ACHN (cell line): ENCODE measurements at places on chromosomes 7 and 10.
A peak's percentile ranks its signal among the peaks of the same experiment; 100 is the strongest.

DNA sequence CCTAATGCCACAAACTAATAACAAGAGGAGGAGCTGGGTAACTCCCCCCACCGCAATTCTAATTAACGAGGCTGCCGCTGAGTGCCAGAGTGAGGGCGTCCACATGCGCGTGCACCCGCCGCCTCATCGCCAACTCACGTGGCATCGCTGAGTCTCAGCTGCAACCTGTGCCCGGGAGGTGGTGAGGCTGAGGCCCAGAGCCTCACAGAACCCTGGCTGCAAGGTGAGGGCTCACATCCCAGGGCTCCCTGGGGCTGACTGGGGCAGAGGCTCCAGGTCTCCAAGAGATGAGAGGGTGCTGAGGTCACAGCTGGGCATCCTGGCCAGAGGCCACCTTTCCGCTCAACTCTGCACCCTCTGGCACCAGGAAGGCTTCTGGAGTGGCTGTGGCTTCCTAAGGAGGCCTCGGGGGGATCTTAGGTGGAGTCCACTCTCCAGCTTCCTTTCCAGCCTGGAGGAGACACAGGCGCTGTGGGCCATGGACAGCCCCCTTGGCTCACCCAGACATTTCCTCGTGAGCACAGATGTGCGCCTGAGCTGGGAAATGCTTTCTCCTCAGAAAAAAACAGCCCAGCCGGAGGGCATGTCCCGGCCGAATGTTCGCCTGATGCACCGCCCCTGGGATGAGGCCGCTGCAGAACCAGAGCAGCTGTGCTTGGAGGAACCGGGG lies 242.6 kb downstream of the MAD1L1 start:
- DNase-seq, result no peak

DNA sequence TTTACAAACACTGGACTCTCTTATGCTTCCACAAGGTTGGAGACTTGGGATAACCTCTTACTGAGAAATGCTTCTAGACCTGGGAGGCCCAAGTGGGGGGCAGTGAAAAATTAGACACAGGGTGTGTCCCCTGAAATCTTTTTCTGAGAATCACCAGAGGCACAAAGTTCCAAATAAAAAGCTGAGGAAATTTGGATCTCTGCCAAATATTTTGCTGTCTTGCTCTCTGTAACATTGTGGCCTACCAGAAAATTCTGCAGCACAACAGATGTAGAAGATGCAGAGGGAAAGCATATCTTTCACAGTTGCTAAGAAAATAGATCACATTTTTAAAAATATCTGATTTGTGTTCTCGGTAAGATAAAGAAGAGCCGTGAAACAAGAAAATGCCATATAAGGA lies 849.4 kb downstream of the CCSER2 start:
- no peak for DNase-seq

GRCh38 chr7:22677680-22678079 lies 49.3 kb upstream of the IL6 start:
- no peak for DNase-seq

DNA sequence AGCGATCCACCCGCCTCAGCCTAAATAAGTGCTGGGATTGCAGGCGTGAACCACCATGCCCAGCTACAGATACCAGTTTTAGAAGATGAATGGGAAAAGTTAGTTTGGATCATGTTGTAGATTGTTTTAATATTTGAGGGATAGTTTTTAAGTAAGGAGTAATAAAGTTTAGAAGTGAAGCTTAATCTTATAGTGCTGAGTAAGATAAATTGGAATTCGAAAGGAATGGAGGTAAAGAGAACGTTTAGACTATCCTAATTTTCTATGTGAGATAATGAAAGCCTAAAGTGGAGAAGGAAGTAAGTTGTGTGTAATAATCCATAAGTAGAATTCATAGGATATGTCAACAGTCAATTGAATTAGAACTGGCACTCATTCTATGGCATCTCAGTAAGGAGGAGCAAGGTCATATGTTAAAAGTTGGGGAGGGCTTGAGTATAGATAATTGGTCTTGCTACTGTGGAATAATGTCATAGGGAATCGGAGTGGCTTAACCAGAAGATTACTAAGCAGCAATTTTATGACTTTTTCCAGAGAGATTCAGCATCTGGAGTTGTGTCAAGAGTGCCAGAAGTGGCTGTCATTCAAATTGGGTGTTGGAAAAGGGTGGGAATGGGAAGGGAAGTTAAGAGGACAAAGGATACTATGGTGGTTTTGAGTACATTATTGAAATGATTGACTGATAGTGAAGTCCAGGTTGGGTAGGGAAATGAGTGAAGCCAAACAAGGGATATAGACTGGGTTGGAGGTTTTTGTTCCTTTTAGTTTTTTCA lies 12.1 kb downstream of the TAX1BP1 start:
- no peak for DNase-seq

- DNase-seq, result peak; percentile 88
Observed at GRCh38 chr7:13920053-13920697, 69.3 kb downstream of the ETV1 start.

GRCh38 chr10:30047430-30047829 lies 12.0 kb downstream of the JCAD start:
- DNase-seq, result no peak

- DNase-seq, result no peak
Observed at GRCh38 chr10:49162761-49163310, 25.4 kb downstream of the TMEM273 start.
